Activated CD4-positive, CD25-positive, alpha-beta regulatory T cell (primary cell): ENCODE measurements at places on chromosomes 16 and 17.

- DNase-seq: no peak
Observed at GRCh38 chr17:8481089-8481488, 45.4 kb downstream of the NDEL1 start.

- no peak for DNase-seq
Observed at GRCh38 chr16:35737076-35737475, 2277.7 kb downstream of the TP53TG3F start.

GRCh38 chr17:4900231-4901107 is 1.1 kb downstream of the C17orf107 start:
- no peak for DNase-seq

DNA sequence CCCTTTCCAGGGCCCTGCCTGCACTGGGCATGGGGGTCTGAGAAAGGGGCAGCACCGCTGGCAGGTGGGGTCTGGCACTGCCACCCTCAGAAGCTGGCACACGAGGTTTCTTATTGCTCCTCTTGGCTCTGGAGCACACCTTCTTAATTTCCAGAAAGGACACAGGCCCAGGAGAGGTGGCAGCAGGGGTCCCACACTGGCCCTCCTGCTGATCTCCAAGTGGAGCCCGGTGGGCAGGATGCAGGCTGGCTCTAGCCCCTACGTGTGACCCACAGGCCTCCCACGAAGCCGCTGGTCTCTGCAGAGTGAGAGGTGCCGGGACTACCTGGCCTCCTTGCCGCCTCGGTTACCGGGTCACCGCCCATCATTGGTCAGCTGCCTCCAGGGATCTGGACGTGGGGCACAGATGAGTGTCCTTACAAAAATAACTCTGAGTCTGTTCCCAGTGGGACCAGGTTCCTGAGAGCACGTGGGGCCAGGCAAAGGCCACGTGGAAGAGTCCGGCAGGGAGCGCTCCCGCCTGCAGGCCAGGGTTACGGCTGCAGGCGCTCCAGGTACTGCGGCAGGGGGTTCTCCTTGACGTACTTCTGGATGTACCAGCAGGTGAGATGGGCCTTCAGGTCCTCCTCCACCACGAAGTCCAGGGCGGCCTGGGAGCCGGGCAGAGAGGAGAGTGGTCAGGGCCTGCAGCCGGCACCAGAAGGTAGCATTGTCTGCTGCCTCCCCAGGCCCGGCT is 10.3 kb downstream of the NATD1 start:
- DNase-seq: no peak

DNA sequence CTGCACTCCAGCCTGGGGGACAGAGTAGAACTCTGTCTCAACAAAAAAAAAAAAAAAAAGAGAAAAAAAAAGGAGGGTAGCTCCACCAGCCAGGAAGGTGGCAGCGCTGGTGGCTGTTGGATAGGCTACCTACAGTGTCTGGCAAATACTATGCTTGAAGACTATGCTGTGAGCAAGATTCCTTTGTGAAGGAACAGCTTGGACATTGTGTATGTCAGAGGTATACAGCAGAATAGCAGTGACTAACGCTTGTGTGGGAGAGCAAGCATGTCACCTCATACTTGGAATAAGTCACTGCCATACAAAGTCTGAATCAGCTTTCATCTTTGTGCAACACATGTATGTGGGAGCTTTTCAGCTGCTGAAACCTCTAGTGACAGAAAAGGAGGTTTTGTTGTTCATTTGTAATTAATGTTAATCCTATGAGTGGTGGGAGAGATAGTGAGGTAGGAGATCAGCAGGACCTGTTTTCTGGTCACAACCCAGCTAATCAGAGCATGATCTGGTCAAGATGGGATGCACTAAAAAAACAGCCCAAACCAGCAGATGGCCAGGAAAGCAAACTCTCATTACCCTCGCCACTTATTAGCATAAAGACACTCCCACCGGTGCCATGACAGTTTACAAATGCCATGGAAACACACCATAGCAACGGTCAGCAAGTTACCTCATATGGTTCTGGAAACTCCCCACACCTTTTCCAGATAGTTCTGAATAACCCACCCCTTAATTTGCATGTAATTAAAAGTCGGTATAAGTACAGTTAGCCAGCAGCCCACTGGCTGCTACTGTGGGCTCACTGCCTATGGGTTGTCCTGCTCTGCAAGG is 6.8 kb upstream of the ITGAD start:
- DNase-seq: no peak

GRCh38 chr16:84687715-84688114 is 12.1 kb upstream of the USP10 start:
- no peak for DNase-seq

DNA sequence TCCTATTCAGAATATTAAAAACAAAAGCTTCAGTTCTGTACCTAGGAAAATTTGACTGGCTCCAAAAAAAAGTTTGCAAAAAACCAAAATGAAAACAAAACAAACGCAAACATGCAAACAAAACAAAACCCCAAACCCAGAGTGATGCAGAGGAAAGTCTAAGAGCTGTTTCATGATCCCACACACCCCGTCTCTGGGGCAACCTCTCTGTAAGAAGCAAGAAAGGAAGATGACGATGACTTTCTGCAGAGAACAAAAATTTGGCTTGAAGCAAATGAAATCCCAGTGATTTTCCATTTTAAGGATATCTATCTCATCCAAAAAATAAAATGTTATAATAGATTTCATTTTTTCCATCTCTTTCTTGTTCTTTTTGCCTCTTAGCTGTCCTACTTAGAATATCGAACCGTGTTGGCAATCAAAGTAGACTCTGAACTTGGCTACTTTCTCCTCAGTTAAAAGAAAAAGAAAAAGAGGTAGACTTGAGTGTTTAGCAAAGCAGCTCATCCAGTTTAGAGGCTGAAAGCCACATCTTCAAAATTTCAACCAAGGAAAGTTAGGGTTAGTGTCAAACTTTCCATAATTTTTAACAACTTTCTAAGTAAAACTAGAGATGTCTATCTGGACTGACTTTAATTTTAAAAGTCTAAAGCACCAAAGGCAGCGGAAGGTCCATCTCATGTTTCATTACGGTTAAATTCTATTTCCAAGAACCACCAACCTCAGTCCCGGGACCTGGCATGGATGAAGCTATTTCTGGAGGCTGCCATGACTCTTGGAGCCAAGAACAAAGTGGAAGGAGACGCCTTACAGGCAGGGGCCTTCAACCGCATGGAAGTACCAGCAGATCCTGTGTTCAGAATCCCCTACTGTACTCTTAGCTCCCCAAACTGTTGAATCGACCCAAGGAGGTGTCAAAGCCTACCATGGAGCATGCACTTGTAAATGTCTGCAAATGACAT is 180.8 kb downstream of the XYLT1 start:
- no peak for DNase-seq

- no peak for DNase-seq
Observed at GRCh38 chr16:57536306-57537193, at the start of gene CCDC102A. Gene CCDC102A, minus strand, starts transcription at chr16:57536571. Its CDS starts 7,394 bp downstream, at chr16:57529177.

- no peak for DNase-seq
Observed at GRCh38 chr16:67685388-67686112, 18.9 kb downstream of the C16orf86 start.
